ENCODE measurements at places on chromosomes 11 and 22. TPM values are rescaled to one million over a fixed set of nuclear protein-coding genes. Genes with fewer than 3 reads are reported as not detected.
A peak's percentile ranks its signal among the peaks of the same experiment; 100 is the strongest.

POTEH gene
- not detected for total RNA-seq

DNA sequence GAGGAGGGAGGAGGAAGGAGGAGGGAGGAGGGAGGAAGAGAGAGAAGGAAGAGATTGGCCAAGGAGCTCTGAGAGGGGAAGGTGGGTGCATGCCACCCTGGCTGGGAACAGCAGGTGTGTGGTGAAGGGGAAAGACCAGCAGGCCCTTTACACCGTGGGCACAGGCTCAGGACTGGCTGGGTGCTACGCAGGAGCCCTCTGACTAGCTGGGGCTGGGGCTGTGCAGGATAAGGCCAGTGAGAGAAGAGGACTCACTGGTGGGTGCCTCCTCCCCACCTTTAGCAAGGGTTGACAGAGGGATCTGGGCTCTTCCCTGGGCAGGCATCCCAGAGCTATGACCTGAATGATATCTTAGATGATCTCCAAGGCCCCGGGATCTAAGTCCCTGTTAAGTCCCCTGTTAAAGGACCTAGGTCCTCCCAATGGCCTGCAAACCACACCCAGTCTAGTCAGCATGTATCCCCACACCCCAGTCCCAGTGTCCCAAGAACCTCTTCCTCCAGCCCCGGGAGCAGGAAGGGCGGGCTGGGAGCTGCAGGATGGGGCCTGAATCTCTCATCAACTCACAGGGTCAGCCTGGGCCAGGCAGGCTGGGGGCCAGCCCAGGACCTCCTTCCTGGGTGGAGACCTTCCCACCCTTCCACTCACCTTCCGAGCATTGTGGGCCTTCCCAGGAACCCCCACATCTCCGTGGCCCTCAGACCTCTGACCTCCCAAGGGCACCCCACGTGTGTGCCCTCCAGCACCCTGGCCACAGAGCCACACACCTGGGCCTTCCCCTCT, 55.4 kb downstream of the CDKN1C start:
- no peak for DNase-seq

DNA sequence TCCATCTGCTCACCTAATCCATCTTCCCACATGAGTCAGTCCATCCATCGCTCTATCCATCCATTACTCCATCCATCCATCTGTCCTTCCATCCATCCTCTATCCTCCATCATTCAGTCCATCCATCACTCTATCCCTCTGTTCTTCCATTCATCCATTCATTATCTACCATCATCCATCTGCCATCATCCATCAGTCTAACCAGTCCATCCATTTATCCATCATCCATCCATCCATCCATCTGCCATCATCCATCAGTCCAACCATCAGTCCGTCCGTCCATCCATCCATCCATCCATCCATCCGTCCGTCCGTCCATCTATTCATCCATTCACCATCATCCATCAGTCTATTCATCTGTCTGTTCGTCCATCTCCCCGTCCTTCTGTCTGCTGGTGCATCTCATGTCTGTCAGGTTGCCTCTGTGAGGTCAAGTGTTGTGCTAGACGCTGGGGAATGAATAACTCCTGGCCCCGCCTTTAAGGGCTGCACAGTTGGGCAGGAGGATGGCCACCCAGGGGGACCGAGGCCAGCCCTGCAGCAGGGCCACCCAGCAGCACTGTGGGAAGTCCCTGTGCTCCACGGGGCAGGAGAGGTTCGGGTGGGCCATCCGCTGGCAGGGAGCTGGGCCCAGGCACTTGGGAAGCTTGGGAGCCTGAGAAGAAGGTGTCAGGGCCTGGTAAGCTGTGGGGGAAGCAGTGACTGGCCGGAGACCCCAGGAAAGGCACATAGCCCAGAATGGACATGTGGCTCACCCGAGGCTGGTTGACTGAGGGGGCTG, 137.1 kb downstream of the CTTN start:
- DNase-seq = no peak

DNA sequence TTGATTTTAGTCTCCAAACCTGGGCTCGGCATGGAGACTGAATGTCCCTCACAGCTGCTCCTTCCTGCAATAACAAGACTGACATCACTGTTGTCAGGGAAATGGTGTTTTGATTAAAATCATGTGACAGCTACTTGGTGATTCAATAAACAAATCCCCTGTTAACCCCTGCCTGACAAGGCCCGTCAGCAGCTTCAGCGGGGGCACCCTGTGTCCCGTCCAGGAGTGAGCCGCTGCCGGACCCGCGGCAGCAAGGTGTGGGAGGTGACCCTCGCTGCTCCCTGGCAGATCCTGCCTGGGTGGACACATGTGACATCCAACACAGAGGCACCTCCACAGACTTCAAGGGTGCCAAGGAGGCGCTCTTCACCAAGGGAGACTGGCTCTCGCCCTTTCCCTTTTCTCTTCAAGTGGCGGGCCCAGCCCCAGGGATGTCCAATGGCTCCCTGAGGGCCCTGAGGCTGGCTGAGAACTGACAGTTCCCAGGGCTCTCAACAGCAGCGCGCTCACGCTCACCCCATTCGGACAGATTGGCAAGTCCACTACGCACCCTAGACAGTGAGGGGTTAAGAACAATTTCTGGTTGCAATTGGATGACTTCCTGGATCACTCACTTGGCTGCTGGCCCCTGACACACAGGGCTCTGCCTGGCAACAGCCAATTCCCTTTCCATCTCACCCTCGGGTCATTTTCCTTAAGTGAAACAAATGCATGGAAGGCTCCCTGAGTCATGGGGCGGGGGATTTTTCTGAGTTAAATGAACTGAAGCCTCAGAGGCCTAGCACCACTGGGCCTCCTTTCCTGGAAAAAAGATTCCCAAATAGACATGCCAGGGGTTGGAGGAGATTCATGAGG, 30.7 kb downstream of the PPP2R1B start:
- no peak for DNase-seq

- peak; percentile 35 for DNase-seq
Measured at GRCh38 chr11:4626207-4627099, 10.8 kb upstream of the OR51D1 start.

- no peak for DNase-seq
Measured at GRCh38 chr11:41954034-41954433, 494.6 kb upstream of the LRRC4C start.

RNF215 gene
- total RNA-seq = 8.4 TPM

GRCh38 chr22:20549232-20549841, 41.9 kb downstream of the MED15 start:
- peak; percentile 63 for DNase-seq

DNA sequence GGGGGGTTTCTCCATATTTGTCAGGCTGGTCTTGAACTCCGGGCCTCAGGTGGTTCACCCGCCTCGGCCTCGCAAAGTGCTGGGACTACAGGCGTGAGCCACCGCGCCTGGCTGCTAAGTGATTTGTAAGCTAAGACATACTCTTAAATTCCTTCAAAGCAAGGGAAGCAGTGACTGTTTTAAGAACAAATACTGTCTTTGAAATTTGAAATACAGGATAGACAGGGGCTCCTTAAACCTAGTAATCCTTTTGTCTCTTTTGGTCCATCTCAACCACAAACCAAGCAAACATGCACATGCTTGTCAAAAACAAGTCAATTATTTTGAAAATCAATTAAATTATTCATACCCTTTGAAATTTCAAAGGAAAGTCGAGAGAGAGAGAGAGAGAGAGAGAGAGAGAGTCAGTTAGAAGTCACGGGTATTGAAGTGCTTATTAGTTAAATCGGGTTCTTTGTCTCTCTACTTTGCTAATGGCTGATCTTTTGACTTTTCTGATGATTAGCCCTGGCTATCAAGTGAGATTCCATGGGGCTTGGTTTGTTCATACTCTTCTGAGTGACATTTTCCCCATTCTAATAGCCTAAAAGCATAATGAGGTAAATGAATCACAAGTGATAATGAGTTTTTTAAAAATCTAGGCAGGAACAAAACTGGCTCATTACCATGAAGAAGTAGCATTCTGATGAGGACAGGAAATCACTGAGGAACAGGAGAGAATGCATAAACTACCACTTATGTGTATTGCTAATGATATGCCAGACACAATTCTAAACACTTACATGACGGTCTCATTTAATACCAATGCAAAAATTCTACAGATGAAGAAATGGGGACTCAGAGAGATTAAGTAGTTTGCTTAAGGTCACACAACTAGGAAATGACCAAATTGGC, 48.0 kb downstream of the MCHR1 start:
- no peak for DNase-seq

- DNase-seq = no peak
Measured at GRCh38 chr11:66285250-66285947, 3.5 kb downstream of the YIF1A start.

TP53AIP1 gene
- not detected for total RNA-seq

TEX12 gene
- 0.30 TPM for total RNA-seq

DGCR6 gene
- 16.8 TPM for total RNA-seq

DNA sequence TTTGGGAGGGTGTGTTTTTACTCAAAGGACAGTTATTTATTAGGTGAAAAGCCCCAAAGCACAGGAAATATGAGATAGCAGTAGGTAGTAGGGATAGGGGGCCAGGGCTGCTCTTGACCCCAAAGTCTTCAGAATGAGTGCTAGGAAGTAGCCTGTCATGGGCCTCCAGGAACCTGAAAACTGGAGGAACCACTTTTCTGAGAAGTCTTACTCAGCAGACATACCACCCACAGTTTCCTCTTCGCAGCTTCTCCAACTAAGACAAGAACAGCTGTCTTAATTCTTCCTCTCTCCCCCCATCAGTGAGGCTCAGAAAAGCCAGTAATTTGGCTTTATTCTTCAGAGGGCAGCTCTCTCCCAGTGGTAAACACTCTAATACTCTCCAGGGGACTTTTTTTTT, 84.0 kb upstream of the CTSC start:
- DNase-seq = no peak

KCTD14 gene
- 0.30 TPM for total RNA-seq

DNA sequence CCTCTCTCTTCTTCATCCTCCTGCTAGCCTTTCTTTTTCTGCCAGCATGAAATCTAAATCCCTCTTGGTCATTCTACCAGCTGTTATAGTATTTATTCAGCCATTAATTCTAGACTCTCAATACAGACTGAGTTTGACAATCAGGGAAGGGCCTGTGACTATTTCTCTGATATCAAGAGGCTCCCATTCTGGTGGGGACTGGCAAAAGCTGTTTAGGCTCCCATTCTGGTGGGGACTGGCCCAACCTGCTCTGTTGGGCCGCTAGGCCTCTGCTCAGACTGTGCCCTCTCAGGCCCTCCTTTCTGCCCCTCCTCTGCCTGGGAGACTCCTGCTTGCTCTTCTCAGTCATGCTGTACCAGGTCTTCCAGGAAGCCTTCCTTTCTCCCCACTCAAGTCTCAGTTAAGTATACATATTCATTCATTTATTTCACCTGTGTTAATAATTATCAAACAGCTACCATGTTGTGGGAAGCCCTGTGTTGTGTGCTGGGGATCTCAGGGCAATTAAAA, 323.7 kb upstream of the NARS2 start:
- DNase-seq = no peak

Measured in T-cell (primary cell).